ENCODE measurements at places on chromosomes 6 and 20. TPM values are rescaled to one million over a fixed set of nuclear protein-coding genes. Genes with fewer than 3 reads are reported as not detected.

GRCh38 chr20:5820738-5821137 lies 70.5 kb downstream of the SHLD1 start:
- DNase-seq = no peak

DNA sequence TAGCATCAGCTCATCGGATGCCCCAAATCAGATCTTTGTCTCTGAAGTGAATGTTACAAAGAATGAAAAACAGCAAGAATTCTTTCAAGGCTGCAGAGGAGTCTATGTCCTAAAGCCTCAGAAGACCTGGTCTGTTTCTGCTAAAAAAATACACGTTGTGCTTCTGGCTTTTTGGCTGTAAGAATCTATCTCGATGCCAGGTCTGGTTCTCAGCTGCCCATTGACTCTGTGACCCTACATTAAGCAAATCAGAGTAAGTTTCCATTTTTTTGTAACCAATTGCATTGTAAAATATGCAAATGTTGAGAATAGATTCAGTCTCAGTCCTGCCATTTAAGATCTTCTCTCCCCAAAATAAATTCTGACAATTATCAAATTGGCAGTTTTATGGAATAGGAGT lies 705.4 kb downstream of the RFPL4B start:
- DNase-seq = no peak

- peak; percentile 14 for DNase-seq
Observed at GRCh38 chr20:38883081-38883980, 42.9 kb upstream of the FAM83D start.

Gene PHIP
- 55.2 TPM for total RNA-seq

Gene ENPP3
- 2.3 TPM for total RNA-seq

Gene STMND1
- total RNA-seq = not detected

Gene TRIM31
- total RNA-seq = not detected

Gene ANKEF1
- 1.8 TPM for total RNA-seq

Gene GRM1
- total RNA-seq = not detected

Gene TAP2
- 6.2 TPM for total RNA-seq

Gene ADA
- total RNA-seq = 7.3 TPM

Measured in tongue (tissue), 3 donors.